Colonic mucosa (tissue), 4 donors: ENCODE measurements at places on chromosomes 2 and 18. TPM values are rescaled to one million over a fixed set of nuclear protein-coding genes. Genes with fewer than 3 reads are reported as not detected.

DNA sequence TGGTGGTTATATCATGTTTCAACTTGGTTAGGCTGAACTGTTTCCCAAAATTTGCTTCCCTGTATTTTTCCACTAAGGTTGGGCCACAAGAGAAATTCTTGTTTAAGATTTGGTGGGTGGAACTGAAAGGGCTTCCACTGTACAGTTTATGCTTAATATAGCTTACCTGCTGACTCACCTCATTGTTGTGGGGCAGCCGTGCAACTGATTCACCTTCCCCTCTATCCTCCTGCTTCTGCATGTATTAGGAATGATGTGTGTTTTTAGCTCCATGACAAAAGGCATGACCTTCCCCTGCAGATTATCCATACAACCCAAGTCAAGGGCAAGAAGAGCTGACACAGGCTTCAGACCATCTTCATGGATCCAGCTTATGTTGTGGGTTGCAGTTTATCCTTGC, 98.4 kb upstream of the GULP1 start:
- DNase-seq = no peak
- H3K4me1 ChIP-seq = no peaks in the 10 kb centered on the region
- H3K27ac ChIP-seq = no peak overlapping the region
- no peak overlapping the region for H3K4me3 ChIP-seq
- no peaks in the 10 kb centered on the region for H3K36me3 ChIP-seq

DNA sequence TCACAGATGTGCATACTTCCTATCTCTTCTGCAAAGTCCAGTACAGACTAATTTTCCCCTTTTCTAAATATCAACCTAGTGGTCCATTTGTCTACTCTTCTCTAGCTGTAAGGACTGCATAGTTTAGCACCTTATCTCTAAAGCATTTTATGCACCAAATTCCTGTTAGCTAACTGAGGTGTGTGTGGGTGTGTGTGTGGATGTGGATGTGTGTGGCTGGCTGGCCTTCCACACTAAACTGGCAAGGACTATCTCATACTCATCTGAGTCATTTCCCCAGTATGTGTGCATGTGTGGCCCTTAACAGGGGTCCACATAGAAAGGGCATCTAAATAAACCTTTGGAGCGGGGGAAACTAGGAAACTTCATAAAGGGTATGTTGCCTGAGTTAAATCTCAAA, 139.6 kb downstream of the TTC32 start:
- no peaks in the 10 kb centered on the region for H3K36me3 ChIP-seq
- H3K27me3 ChIP-seq = no peaks in the 10 kb centered on the region
- no peaks in the 10 kb centered on the region for H3K4me1 ChIP-seq
- no peak overlapping the region for H3K27ac ChIP-seq

- no peak overlapping the region for H3K4me3 ChIP-seq
- no peaks in the 10 kb centered on the region for H3K27me3 ChIP-seq
- no peaks in the 10 kb centered on the region for H3K4me1 ChIP-seq
- DNase-seq = no peak
Measured at GRCh38 chr2:129237966-129238725, 741.3 kb upstream of the RAB6C start.

GRCh38 chr2:241135737-241136136, 13.5 kb downstream of the PASK start:
- no peaks in the 10 kb centered on the region for H3K4me1 ChIP-seq
- no peak overlapping the region for H3K4me3 ChIP-seq
- no peak for DNase-seq
- no peak overlapping the region for H3K27ac ChIP-seq
- H3K27me3 ChIP-seq = no peaks in the 10 kb centered on the region

- H3K4me1 ChIP-seq = peaks cover 20% of the 10 kb centered on the region
- DNase-seq = peak; percentile 19
- no peak overlapping the region for H3K4me3 ChIP-seq
- H3K27me3 ChIP-seq = no peaks in the 10 kb centered on the region
Measured at GRCh38 chr18:79935098-79935480, 16.4 kb downstream of the SLC66A2 start.

- no peak overlapping the region for H3K27ac ChIP-seq
- H3K27me3 ChIP-seq = no peaks in the 10 kb centered on the region
- no peak for DNase-seq
- no peak overlapping the region for H3K4me3 ChIP-seq
- H3K4me1 ChIP-seq = no peaks in the 10 kb centered on the region
- no peaks in the 10 kb centered on the region for H3K36me3 ChIP-seq
Measured at GRCh38 chr2:233686928-233687327, 5.2 kb downstream of the UGT1A7 start.

- no peaks in the 10 kb centered on the region for H3K36me3 ChIP-seq
- no peaks in the 10 kb centered on the region for H3K27me3 ChIP-seq
Measured at GRCh38 chr2:64164629-64165028, 20.4 kb upstream of the PELI1 start.

DNA sequence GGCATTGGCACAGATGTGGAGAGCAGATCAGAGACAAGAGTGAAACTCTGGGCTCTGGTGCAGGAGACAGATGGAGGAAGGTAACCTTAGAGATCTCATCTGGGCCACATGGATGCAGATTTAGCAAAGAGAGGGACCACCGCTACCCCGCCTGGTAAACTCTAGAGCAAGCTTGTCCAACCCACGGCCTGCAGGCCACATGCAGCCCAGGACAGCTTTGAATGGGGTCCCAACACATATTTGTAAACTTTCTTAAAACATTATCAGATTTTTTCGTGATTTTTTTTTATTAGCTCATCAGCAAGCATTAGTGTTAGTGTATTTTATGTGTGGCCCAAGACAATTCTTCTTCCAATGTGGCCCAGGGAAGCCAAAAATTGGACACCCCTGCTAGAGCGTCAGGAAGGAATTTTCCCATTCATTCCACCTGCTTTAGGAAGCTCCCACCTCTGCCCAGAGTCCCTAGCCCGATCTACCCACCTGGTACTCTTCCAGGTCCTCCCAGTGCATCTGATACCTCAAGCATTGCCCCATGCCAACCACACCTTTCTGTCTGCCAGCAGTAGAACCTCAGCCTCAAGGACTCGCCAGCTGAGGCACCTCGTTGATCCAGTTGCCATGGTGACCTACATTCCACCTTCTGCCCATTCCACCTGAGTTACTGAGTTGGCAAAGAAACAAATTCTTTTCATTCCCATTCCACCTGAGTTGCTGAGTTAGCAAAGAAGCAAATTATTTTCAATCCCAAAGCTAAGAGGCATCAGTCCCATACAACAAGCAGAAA, at the start of gene CIB4:
Gene CIB4, minus strand, starts transcription at position 586 of the 784 bp plus-strand sequence. Its CDS starts 52 bp downstream, at position 534.
- H3K36me3 ChIP-seq = no peaks in the 10 kb centered on the region
- no peaks in the 10 kb centered on the region for H3K27me3 ChIP-seq
- no peak for DNase-seq
- no peaks in the 10 kb centered on the region for H3K4me1 ChIP-seq
- no peak within 1 kb of the TSS for H3K4me3 ChIP-seq

GRCh38 chr2:222698276-222698675, 26.8 kb downstream of the MOGAT1 start:
- no peaks in the 10 kb centered on the region for H3K4me1 ChIP-seq
- H3K36me3 ChIP-seq = no peaks in the 10 kb centered on the region

GRCh38 chr2:84971510-84972206, 697 bp downstream of the KCMF1 start:
- no peaks in the 10 kb centered on the region for H3K27me3 ChIP-seq
- H3K4me1 ChIP-seq = peaks cover 5% of the 10 kb centered on the region
- peak; percentile 63 for DNase-seq
- H3K27ac ChIP-seq = peak overlapping the region; percentile 86
- peak overlapping the region; percentile 62 for H3K4me3 ChIP-seq

GRCh38 chr18:36578871-36579710, 249.7 kb downstream of the TPGS2 start:
- no peaks in the 10 kb centered on the region for H3K4me1 ChIP-seq
- no peak for DNase-seq
- no peaks in the 10 kb centered on the region for H3K27me3 ChIP-seq
- H3K27ac ChIP-seq = no peak overlapping the region
- H3K36me3 ChIP-seq = no peaks in the 10 kb centered on the region

DNA sequence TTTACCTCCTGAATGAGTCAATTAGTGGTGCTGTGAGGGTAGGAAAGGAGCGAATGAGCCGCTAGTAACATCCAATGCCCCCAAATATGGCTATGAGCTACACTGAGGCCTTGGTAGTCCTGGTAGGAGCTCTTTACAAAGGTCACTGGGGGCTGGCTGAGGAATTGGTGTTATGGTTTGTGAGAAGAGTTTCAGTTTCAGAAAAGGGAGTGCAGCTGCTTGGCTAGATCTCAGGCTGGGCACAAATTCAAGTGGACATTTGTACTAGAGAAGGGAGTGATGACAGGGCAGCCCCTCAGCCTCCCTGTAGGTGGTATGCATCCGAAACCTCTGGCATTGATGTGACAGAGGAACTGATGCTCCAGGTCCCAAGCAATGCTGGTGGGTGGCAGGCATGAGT, 13.9 kb upstream of the PAIP2B start:
- no peaks in the 10 kb centered on the region for H3K36me3 ChIP-seq
- H3K27ac ChIP-seq = no peak overlapping the region
- no peaks in the 10 kb centered on the region for H3K4me1 ChIP-seq
- H3K4me3 ChIP-seq = no peak overlapping the region

FAM161A gene
- total RNA-seq = 2.5 TPM

LCT gene
- 0.12 TPM for total RNA-seq

DNA sequence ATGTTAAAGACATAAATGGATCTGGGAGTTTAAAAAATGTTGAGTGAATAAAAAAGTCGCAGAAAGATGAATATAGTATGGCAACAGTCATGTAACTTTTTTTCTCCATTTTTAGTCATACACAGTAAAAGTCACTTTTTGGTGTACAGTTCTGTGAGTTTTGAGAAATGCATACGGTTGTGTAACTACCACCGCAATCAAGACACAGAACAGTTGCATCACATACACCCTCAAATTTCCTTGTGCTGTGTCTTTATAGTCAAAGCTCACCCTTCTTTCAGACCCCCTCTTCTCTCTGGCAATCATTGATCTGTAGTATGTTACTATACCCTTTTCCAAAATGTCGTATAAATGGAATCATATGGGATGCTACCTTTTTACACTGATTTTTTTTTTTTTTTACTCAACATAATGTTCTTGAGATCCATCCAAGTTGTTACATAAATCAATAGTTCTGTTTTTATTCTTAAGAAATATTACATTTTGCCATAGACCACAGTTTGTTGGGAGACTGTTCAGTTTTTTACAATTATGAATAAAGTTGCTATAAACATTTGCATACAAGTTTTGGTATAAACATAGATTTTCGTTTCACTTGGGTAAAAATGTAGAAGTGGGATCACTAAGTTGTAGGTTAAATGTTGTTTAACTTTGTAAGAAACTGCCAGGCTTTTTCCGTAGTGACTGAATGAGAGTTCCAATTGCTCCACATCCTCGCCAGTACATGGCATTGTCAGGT, 35.4 kb upstream of the AGFG1 start:
- no peaks in the 10 kb centered on the region for H3K36me3 ChIP-seq
- no peak overlapping the region for H3K27ac ChIP-seq
- no peak for DNase-seq
- no peak overlapping the region for H3K4me3 ChIP-seq

DNA sequence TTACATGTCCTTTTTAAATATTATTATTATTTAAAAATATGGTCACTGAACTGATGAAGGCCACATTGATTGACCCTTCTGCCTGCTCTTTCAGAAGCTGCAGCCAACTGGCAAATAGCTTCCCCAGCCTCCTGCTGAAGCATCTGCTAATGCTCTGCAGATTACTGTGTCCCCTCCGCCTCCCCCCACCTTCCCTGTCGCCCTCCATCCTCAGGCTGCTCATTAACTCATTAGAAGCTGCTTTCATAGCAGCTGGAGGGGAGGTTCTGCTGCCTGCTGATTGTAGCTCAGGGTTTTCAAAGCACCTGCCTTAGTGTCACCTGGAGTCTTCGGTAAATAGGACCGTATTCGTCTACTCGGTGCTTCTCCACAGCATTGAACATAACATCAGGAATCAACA, 24.8 kb upstream of the LMAN1 start:
- H3K27me3 ChIP-seq = no peaks in the 10 kb centered on the region
- H3K4me3 ChIP-seq = no peak overlapping the region
- no peaks in the 10 kb centered on the region for H3K36me3 ChIP-seq
- no peak for DNase-seq
- no peak overlapping the region for H3K27ac ChIP-seq
- H3K4me1 ChIP-seq = no peaks in the 10 kb centered on the region

BMP10 gene
- not detected for total RNA-seq

DNA sequence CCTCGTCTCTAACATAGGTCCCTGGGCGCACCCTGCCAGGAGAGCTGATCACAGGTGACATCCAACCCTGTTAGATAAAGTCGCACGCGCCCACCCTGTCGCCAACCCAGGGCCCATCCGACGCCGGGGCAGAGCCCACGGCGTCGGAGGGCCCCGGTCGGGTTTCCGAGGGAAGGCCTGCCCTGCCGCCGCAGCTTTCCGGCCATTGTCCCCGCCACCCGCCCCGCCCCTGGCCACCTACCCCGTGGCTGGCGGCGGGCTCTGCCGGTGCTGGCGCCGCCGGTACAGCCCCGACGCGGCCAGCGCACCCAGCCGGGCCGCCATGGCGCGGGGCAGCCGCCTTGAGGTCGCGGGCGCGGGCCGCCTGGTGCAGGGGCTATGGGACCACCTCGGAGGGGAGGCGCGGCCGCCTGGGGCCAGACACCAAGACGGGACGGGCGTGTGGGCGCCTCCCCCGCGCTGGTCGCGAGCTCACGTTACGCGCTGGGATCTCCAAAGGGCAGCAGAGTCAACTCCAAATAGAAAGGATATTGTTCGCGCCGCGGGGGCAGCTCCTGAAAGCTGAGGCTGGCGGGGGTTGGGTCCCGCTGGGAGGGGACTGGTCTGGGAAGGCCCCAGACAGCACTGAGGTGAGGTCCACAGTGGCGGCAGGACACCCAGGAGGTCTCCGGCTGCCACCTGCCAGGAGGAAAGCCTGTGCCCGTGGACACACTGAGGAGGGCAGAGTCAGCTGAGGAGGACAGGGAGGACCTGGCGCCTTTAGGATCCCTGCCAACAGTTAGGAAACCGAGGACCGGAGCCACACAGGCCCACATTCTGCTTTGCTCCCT, 11.1 kb downstream of the LIMS2 start:
- no peak for DNase-seq
- H3K4me1 ChIP-seq = no peaks in the 10 kb centered on the region
- H3K27ac ChIP-seq = no peak overlapping the region
- H3K36me3 ChIP-seq = no peaks in the 10 kb centered on the region
- H3K4me3 ChIP-seq = no peak overlapping the region

LRRC30 gene
- total RNA-seq = not detected

DNA sequence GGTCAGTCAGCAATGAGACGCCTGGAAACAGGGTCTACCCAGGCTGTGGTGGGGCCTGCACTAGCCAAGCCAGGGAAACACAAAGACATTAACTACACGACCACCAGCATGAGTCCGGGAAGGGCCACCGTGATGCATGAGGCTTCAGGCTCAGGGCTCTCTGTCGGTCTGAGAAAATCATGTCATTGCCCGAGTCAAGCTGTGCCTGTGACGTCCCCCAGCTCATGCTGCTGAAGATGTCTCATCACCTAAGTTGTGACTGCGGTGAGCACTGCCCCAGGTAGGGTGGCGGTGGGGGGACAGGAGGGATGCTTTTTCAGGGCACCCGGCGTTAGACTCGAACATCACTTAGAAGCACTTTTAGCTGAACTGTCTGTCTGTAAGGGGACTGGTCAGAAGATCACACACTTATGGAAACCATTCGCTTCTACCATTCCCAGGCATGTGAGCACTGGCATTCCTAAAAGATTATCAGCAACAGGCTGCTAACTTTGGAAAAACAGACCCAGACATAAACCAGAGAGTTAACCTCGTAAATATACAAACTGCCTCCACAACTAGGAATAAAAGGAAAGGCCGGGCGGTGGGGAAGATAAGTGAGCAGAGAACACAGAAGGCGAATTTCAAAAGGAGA, 234.5 kb downstream of the HDAC4 start:
- no peaks in the 10 kb centered on the region for H3K36me3 ChIP-seq
- H3K27me3 ChIP-seq = no peaks in the 10 kb centered on the region
- no peak for DNase-seq
- H3K27ac ChIP-seq = no peak overlapping the region
- H3K4me3 ChIP-seq = no peak overlapping the region
- H3K4me1 ChIP-seq = no peaks in the 10 kb centered on the region

SH3BP4 gene
- total RNA-seq = 29.1 TPM
